H9 (cell line): ENCODE measurements at places on chromosomes 5 and 9.

GRCh38 chr9:73176450-73176875, 24.8 kb downstream of the ANXA1 start:
- no peak for DNase-seq

DNA sequence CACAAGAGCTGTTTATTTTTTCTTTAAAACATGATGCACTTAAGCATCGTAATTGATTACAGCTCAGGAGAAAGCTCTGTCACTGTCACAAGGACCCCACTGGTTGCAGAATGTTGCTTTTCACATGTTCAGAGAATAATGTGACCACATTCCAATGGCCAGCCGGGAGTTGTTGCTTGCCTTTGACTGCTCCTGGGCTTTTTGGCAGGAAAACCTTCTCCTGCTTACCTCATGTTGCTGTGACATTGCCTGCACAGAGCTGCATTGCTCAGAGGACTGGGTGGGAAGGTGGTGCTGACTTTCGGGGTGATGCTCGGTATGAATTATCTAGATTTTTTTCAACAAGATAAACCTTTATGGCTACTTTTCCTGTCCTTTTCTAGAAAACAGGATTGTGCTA, 88.2 kb downstream of the PALM2AKAP2 start:
- no peak for DNase-seq

- no peak for DNase-seq
Measured at GRCh38 chr9:109349421-109349846, 28.6 kb upstream of the EPB41L4B start.

GRCh38 chr9:1916095-1916494, 99.1 kb upstream of the SMARCA2 start:
- DNase-seq: no peak

GRCh38 chr9:36433386-36433785, 33.3 kb upstream of the RNF38 start:
- DNase-seq: no peak

GRCh38 chr9:98709968-98710965, 1.5 kb upstream of the GABBR2 start:
- peak; percentile 51 for DNase-seq
